ENCODE measurements at places on chromosomes 1 and 21.

GRCh38 chr1:56025942-56026341, 553.4 kb downstream of the PLPP3 start:
- DNase-seq = no peak

GRCh38 chr1:31110846-31111245, 45.3 kb upstream of the PUM1 start:
- no peak for DNase-seq

- no peak for DNase-seq
These were observed 5.3 kb downstream of the IGSF9 start for GRCh38 chr1:159940006-159940620.

DNA sequence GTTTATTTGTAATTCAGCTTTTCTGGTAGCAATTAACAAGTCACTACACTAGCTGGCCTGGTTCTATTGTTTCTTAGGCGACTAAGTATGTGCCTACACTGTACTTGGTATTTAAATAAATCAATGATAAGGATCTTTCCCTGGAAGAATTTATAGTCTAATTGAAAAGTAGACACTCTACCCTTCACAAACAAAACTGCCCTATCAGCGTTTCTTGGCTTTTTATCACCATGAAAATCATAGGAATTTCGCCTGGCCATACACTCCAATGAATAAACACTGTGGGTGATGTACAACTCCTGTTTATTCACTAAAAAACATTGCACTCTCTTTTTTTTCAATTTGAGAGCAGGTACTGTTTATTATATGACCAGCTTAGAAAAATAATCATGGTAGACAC, 702.9 kb upstream of the ADGRL2 start:
- no peak for DNase-seq

- DNase-seq = no peak
These were observed 212.7 kb upstream of the ESRRG start for GRCh38 chr1:216935901-216936300.

DNA sequence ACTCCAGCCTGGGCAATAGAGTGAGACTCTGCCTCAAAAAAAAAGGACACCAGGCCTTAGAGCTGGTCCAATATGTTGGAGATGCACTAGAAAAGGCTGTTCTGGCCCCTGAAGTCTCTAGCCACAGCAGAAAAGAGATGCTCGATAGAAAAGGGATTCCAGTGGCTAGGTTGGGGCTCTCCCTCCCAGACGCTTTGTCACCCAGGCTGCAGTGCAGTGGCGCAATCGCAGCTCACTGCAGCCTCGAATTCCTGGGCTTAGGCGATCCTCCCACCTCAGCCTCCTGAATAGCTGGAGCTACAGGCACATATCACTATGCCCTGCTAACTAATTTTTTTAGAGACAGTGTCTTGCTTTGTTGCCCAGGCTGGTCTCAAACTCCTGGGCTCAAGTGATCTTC, 18.2 kb downstream of the PDZK1 start:
- no peak for DNase-seq

- no peak for DNase-seq
These were observed 3.8 kb upstream of the NBPF1 start for GRCh38 chr1:16617114-16617631.

DNA sequence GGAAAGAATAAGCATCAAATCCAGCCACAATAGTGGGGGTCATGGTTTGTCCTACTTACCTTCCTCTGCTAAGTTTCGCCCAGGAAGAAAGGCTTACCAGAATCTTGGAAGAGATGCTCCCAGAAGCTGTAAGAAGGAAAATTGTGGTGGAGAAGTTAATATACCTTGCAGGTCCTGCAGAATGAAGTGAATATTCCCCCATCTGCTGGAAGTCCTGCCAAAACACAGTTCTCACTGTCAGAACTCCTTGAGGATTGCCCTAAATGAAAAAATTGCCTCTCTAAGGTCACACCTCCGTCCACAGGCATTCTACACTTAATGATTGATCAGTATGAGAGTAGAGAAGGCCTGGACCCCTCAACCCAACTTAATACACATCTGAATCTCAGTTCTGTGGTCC, 78.4 kb upstream of the RGS21 start:
- DNase-seq = no peak

DNA sequence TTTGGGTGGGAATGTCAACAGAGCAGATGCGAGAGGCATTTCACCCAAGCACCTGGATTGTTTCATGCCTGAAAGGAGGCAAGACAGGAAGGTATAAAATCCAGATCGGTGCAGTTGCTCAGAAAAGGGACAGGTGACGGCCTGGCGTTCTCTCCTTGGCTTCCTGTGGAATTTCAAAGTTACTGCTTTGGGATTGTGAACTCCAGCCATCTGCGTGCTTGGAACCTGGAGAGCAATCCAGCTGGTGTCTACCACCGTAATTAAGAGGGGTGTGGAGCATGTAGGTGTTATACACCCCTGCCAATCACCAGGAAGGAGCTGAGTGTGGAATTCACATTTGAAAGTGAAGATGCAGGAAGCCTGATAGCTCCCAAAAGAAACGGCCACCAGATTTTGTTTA, 286.1 kb downstream of the KIF26B start:
- no peak for DNase-seq

DNA sequence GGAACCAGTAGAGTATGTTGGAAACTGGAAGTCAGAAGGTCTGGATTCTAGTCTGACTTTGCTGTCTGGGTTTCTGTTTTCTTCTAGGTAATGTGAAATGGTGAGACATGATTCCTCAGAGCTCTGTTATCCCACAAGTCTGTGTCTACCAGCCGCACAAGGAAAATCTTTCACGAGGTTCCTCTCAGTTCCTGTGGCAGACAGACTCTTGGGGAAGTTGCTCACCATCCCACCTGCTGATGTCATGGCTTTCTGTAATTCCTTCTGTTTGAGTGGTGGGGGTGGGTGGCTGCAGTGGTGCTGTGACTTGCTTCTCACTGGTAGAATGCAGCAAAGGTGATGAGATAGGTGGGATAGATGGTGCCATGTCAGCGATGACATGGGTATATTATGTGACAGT, 17.1 kb upstream of the SCMH1 start:
- DNase-seq = no peak

DNA sequence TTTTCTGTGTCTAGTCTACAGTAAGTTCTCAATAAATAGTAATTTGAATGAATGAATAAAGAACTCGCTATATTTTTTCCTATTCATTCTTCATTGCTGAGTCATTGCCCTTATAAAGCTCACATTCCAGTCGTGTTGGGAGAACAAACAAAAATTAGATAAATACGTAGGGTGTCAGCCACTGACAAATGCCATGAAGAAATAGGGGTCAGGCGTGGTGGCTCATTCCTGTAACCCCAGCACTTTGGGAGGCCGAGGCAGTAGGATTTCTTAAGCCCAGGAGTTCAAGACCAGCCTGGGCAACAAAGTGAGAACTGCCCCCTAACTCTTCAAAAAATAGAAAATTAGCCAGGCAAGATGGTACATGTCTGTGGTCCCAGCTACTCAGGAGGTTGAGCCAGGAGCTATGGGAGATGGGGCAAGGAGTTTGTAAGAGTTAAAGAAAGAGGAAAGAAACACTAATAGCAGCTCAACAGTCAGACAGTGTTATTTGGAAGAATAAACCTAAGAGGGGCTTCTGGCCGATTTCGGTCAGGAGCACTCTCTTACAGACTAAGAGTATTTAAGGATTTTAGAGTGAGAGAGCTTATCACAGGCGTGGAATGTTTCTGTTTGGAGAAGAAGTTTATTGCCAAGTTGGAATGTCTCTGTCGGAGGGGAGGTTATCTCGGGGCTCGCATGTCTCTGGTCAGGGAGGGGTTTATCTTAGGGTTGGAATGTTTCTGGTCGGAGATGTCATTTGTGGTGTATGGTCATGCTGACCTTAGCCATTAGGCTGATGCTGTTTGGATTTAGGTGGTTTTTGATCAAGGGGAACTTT, 1.8 kb upstream of the CHML start:
- no peak for DNase-seq

DNA sequence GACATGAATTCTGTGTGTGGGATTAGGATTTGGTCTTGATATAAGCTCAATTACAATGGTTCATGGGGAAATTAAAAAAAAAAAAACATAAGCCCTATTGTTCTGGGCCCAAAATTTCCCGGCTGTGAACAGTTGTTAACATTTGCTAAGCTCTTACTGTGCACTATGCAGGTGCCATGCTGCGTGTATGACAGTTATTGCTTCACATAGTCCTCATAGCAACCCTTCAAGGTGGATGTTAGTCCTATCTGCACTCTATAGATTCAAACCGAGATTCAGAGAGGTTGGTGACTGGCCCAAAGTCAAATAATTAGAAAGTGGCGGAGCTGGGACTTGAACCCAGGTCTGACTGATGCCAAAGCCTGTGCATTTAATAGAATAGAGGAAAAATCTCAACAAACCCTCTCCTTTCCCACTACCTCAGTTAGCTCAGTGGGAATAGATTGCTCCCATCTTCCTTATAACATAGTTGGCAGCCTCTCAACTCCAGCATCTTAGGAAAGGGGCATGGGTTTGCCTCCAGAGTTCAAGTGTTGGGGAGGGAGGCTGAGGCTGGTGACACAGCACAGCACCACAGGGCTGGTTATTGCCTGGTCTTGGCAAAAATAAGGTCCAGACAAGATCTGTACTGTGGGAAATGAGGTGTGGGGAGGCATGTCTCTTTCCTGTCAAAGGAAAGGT, 55.0 kb upstream of the GCLM start:
- no peak for DNase-seq

DNA sequence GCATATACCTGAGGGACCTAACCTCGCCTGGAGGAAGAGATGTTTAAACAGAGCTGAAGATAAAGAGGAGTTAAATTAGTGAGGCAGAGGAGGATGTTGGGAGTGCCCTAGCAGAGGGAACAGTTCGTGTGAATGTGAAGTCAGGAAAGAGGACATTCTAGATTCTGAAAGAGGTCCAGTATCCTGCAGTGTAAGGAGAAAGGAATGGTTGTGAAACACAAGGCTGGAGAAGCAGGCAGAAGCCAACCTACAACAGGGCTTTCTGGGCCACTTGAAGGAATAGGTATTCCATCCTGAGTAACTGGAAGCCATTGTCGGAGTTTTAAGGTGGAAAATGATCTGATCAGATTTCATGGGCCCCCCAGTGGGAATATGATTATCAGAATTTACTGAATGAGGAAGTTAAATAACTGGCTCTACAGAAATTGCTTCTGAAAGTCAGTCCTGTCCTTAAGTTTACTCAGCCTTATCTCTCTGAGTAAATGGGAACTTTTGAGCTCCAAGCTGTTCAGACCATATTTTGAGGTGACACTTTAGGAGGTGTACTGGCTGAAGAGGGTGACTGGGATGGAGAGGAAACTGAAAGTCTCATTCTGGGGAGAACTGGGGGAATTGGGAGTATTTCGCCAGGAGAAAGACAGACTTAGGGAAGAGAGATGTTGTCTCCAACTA, 24.4 kb upstream of the FAAH start:
- DNase-seq = no peak

All from CD4-positive, alpha-beta T cell treated with Interleukin-10 for 1 hour (primary cell).